ENCODE measurements at places on chromosomes 3 and 15.

DNA sequence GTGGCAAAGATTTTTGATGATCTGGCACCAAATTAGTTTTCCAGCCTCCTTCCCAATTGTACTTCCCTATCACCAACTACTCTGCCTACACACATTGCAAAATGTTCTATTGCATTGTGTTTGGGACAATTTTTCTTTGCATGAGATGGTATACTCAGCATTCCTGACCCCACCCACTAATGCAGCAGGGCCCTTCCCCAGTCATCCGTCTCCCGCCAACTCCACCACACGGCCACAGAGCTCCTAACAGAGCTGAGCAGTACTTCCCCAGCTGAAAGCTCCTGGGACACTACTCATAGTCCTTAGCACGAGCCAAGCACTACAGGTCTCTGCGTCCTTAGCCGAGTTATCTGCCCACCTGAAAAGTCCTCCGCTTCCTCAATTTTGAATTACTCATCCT is 34.2 kb downstream of the TXNRD3 start:
- no peak for DNase-seq

GRCh38 chr15:23467110-23467600 is 20.1 kb upstream of the GOLGA6L2 start:
- no peak for DNase-seq

DNA sequence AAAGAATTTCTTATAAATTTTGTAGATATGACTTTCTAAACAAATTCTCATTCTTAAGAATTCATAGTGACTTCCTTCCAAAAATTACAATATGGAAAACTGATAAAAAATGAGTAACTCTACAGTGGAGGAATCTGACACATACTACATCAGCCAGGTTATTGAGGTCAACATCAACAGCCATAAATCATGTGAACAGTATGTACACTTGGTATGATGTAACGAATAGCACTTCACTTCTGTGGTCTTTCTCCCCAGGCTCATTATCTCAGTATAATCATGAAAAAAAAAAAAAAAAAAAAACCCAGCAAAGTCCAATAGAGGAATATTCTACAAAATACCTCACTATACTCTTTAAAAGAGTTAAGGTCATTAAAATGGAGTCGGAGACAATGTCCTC is 111.2 kb upstream of the SUCLG2 start:
- no peak for DNase-seq

- DNase-seq, result no peak
Observed at GRCh38 chr3:127688416-127689265, 15.9 kb downstream of the ABTB1 start.

- no peak for DNase-seq
Observed at GRCh38 chr3:75395580-75396315, 268.4 kb upstream of the FRG2C start.

DNA sequence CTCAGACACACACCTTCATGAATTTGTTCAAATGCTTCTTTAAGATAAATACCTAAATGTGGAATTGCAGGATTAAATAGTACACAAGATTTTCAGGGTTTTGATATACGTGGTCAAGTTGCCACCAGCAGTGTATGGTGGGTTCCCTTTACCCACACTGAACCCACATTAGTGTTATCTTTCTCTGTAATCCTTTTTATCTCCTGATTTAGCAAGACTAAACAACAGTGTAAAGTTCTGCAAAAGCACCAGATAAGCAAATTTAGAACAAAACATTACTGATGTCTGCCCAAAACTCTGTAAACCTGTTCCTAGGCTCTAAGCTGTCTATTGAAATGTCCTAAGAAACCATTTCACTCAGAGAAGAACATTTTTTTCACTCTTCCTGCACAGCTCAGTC is 352.9 kb downstream of the FHIT start:
- no peak for DNase-seq

DNA sequence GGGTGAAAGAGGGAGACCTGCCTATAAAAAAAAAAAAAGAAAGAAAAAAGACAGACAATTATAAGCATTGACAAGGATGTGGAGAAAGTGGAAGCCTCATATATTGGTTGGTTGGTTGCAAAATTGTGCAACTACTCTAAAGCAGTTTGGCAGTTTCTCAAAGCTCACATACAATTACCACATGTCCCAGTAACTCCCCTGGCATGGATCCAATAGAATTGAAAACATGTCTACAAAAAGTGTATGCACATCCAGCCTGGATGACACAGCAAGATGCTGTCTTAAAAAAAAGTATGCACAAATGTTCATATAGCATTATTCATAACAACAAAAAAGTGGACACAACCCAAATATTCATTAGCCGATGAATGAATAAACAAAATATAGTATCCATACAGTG is 19.5 kb downstream of the SETMAR start:
- DNase-seq, result no peak
